Cortex of kidney (tissue), 1 donor: ENCODE measurements at places on chromosomes 3 and 15.

DNA sequence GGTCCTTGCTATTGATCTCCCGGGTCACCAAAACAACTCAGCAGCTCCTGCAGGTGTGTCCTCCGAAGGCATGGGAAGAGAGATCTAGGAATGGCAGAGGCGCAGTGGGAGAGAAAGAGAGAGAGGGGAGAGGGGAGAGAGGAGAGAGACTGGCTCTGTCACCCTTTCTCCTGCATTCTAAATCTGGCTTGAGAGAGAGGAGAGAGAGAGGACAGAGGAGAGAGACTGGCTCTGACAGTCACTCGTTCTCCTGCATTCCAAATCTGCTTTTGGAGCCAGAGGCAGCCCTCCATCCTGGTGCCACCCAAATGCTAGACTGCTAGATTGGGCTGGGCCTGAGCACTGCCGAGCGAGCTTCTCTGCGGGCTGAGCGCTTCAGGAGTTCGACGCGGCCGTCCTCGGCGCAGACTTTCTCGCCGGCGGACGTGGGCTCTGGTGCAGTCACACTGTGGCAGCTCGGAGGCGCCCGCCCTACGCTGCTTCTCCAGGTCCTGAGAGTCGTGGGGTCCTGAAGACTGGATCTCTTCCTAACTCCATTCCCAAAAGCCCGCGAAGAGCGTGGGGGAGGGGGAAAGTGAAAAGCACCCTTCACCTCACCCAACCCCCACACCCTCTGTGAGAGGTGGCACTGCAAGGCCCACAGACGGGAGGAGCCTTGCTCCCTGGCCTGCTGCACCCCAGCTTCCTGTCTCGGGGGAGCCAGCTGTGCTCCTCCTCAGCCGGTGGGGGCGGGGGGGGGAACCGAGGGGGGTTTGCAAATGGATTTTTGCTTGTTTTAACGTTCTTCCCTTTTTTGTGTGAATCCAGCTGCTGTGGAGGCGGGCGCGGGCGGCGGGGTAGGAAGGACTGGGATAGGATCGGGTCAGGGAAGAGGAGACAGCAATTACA, 222.3 kb downstream of the MEIS2 start:
- no peak for DNase-seq

DNA sequence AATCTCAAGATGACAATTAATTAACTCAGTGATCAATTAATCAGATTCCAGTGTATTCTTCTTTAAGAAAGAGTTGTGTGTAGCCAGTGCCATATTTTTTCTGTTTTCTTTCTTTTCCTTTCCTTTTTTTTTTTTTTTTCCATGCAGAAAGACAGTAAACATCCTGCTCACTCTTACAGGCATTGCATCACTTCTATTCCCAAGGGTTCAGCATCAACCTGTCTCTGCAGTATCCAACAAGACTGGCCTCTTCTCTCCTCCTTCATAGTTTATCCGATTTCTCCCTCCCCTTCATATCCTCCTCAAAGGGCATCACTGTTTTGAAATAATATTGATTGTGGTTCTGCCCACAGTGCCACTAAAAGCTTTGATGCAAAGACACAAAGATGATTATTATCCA, 17.0 kb upstream of the SLC9A9 start:
- no peak for DNase-seq

GRCh38 chr15:78938658-78939488, 6.0 kb downstream of the CTSH start:
- no peak for DNase-seq

GRCh38 chr3:182925330-182925943, 54.9 kb downstream of the DCUN1D1 start:
- no peak for DNase-seq

DNA sequence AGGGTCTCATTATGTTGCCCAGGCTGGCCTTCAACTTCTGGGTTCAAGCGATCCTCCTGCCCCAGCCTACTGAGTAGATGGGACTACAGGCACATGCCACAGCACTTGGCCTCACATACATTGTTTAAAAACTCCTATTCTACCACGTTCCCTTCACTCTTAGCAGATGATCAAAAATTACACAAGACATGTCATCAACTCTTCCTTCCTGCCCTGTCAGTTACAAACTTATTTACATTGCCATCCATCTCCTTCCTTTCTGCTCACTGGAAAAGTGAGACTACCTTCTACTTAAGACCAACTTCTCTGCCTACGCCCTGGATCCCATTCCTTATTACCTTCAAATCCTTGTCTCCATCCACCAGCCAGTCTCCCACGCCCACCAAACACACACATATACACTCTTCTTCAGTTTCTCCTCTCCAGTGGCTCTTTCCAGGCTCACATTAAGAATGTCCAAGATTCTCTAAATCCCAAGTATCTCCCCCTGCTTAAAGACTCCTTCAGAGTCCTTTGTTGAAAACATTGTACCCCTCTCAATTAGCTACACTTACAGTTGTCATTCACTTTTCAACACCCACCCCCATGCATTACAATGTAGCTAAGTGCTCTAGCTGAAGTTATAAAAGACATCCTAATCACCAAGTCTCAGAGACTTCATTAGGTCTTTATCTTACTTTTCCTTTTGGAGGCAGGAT, 4.3 kb downstream of the PEAK1 start:
- DNase-seq: no peak

DNA sequence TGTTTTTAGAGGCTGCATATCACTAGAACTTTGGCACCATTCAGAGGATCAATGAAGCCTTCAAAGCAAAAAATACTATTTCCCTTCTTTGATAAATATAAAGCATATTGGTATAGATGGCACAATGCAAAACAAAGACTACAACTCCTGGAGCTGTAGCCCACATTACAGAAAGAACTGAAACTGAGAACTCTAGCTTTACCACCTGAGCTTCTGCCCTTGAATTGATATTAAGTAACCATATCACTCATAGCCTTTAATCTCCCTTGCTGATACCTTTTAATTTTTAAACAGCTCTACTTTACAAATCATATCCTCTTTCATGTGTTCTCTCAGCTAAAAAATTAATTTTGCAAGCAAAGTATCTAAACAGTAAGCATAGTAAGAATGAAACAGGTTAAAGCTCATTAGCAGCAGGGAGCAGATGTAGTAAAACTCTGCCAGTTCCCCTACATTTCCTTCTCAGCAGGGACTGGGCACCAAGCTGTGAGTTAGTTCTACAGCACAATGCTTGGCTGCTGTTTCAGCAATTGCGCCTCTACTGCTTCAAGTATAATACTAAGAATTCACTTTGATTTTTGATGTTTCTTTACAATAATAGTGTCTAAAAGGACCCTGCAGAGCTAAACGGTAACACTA, 97.9 kb upstream of the NANOGP8 start:
- DNase-seq: no peak

GRCh38 chr3:176587089-176587488, 610.2 kb downstream of the TBL1XR1 start:
- no peak for DNase-seq

GRCh38 chr15:49793943-49794342, 173.1 kb downstream of the DTWD1 start:
- DNase-seq: no peak

DNA sequence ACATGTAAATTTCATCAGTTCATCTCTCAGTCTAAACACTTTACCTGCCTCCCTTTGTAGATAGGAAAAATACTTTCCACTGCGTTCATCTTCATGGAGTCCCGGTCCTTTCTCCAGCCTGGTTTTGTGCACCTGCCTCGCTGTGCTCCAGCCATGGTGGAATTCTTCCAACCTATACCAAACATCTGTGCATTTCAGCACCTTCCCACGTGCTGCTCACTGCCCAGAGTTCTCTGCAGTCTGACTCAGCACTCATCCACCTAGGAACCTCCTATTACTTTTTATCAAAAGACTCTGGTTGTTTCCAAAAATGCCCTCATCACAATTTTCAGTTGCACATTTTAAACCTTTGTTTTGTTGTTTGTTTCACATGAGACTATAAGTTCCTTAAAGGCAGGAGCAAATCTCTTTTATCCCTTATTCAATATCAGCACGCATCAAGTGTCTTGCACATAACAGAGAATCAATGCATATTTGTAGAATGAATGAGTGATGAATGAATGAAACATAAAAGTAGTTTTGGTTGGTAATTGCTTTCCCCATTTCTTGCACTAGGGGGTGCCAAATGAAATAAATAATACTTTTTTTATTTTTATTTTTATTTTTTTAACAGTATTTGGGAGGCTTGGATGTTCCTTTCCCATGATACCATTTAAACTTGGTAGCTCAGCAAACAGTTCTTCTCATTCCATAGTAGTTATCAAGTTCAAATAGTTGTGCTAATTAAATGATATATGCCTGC, 30.2 kb upstream of the ADAMTS9 start:
- no peak for DNase-seq

DNA sequence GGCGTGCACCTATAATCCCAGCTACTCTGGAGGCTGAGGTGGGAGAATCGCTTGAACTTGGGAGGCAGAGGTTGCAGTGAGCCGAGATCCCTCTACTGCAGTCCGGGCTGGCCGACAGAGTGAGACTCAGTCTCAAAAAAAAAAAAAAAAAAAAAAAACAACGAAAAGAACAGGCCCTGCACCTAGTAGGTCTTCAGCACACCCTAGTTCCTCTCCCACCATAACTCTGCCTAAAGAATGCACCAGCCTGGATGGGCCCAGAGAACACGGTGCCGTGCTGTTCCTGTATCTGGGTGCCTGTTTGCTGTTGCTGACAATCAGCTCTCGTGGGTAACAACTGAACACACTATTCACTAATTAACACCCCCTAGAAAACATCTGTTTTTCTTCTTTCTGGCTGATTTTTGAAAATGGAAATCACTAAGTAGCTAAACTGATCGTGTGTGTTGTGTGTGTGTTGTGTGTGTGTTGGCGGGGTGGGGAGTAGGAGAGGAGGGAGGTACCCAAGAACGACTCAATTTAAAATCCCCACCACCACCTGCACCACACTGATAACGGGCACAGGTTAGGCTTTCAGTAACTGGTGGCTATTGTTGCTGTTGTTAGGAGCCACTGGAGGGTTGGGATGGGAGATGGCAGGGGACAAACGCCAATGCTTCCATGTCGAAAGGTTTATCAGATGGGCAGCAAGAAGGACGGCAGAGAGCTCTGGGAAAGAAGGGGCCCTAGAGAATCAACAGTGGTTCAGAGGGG, 40.6 kb upstream of the MEX3B start:
- no peak for DNase-seq

DNA sequence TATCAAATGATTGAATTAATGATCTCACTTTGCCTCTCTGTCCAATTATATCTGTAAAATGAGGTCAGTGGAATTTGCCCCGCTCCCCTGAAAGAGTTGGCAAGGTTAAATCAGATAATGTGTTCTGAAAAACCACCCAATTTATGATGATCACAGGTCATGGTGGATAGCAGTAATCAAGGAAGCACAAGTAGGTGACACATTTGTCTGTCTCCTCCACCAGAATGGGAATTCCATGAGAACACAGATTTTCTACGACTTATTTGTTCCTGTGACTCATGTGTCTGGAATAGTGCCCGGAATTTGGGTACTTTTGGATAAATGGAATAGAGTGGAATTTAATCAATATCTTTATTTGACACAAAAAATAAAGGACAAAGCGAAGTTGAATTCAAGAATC, 220.9 kb upstream of the SUCLG2 start:
- DNase-seq: no peak

DNA sequence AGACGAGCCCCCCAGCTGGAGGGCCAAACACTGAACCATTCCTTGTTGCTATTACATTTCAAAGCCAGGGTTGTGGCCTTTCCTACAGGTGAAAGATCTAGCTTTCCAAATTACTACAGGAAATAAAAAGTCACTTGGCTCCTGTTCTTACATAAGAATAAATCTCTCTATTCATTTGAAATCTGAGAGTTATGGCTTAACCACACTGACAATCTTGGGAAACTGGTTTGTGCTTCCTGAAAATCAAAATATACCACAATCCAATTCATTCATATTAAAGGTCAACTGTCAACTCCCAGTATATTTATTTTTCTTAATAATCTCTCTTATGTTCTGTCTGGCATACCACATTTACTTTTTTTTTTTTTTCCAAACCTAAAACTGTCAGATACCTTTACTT, 103.7 kb upstream of the LMOD3 start:
- no peak for DNase-seq

GRCh38 chr15:38189671-38190295, 62.9 kb upstream of the SPRED1 start:
- DNase-seq: no peak

GRCh38 chr3:146125951-146126350, 35.0 kb downstream of the PLOD2 start:
- no peak for DNase-seq

DNA sequence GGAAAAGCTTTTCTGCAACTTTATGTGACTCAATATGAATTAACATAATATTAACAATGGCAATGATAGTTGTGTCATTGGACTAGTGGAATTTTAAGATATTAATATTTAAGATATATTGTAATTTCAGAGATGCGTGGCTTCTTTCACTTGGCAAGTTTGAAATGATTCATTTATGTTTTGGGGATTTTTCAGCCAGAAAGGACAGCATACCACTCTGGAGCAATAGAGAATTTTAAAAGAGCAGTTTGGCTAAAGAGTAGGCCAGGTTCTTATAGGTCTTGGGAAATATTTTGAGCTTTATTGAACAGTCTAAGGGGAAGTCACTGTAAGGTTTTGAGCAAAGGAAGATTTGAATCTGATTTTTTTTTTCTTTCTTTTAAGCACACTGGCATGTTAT, 16.5 kb downstream of the GMPS start:
- no peak for DNase-seq

- no peak for DNase-seq
Measured at GRCh38 chr3:126269354-126269753, 87.9 kb downstream of the KLF15 start.

- DNase-seq: no peak
Measured at GRCh38 chr3:10471054-10471688, 34.2 kb downstream of the ATP2B2 start.

DNA sequence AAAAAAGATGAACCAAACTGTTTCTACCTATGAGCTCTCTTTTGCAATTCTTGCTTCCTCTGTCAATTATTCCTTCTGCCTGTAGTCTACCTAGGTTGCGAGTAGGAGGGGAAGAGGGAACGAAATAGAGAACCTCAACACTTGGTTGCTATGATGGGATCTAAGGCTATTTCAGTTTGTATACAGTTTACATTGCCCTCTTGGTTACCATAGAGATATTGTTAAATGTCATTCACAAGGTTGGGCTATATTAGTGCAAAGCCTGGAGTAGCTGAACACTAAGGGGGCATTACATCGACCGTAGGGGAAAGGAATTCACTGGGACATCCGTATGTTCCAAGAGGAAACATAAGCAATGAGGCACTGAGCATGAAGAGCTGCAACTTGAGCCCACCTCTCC, 276.9 kb downstream of the GBE1 start:
- DNase-seq: no peak

GRCh38 chr3:31839144-31839917, 141.7 kb downstream of the OSBPL10 start:
- DNase-seq: no peak

- DNase-seq: no peak
Measured at GRCh38 chr3:61966200-61966599, 404.8 kb downstream of the PTPRG start.
